CD4-positive, alpha-beta T cell treated with Interleukin-15 for 4 hours (primary cell): ENCODE measurements at places on chromosomes 16 and 17.

DNA sequence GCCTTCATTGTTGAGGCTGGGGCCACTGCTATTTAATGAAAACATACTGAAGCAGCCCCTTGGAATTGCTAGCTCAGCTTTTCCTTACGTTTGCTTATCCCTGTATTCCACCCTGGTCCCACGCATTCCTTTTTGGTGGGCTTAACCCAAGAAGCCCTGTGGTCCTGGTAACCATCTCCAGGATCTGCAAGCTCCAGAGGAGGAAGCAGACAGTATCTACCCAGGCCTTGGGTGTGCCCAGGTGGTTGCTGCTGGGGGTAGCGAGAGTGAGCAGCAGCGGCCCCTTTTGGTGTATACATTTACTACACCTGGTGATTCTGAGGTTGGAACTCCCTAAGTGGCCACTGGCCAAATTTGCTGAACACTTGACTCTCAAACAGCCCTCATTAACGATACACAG, 97.7 kb downstream of the CBLN1 start:
- no peak for DNase-seq

DNA sequence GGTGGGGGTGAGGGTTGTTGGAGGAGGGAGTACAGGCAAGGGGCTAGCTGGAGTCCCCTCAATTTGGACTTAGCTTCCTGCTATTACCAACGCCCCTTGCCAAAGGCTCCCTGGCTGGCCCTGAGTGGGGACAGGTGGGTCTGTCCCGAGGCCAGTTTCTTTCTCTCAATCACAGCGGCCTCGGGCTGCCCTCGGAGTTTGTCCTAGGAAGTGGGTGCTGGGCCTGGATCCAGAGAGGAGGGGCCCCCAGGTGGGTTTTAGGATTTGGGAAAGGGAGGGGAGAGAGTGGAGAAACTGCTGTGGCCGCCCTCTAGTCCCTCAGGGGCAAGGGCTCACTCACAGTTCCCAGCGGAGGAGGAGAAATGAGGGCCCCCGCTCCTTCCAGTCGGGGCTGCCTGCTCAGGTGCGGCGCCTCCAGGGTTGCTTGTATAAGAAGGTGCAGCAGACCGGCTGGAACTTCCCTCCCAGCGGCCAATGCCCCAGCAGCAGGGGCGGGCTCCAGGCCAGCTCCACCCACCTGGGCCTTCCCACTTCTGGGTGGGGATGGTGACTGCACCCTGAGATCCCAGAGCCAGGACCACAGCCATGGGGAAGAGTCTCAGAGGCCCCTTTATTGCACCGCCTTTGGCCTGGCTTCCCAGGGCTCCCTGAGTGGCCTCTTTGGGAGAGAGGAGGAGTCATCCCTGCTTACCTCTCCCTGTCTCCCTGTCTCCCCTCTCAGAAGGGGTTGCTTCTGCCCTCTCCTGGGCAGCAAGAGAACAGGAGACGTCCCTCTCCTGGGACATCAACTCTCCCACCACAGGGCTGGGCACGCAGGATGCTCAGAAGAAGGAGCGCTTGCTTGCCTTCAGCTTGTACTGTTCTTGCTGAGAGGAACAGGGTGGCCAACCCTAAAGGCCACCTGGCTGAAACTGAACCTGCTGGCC, 112.0 kb upstream of the SMURF2 start:
- no peak for DNase-seq

DNA sequence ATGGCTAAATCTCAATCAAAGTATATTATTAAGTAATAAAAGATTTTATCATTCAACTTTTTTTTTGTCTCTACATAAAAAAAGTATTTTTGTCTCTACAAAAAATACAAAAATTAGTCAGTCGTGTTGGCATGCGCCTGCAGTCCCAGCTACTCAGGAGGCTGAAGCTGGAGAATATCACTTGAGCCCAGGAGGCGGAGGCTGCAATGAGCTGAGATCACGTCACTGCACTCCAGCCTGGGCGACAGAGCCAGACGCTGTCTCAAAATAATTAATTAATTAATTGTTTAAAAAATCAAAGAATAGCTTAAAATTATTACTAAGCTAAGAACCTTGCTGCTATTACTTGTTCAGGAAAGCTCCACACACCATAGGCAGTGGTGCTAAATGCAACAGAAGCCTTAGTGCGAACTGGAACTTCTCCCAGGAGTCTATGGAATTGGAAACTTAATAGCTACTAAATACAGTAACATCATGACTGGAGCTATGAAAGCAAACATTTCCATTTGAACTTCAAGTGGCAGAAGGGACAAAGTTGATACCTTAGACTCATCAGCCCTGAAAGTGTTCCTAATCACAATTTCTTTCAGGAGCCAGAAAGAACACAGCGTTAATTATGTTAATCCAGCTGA, 22.6 kb downstream of the ADCY9 start:
- no peak for DNase-seq

DNA sequence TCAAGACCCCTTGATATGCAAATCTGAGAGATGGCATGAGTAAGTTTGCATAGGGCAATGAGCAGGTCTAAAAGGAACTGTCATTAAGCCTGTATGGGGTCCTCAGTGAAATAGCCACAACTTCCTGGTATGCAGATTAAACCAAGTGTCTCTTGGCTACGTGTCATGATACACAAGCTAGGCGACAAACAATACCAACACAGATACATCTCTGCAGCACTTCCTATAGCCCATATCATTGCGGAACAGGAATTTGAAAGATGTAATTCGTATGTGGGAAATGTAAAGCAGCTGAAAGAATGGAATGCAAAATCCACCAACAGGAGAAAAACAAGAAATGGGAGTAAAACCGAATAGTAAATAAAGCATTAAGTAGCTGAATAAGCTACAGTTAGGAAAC, 12.9 kb downstream of the PRSS22 start:
- DNase-seq = no peak
